ENCODE measurements at places on chromosomes 1 and 21.

- no peak for DNase-seq
Observed at GRCh38 chr1:10789803-10790702, 6.4 kb downstream of the CASZ1 start.

DNA sequence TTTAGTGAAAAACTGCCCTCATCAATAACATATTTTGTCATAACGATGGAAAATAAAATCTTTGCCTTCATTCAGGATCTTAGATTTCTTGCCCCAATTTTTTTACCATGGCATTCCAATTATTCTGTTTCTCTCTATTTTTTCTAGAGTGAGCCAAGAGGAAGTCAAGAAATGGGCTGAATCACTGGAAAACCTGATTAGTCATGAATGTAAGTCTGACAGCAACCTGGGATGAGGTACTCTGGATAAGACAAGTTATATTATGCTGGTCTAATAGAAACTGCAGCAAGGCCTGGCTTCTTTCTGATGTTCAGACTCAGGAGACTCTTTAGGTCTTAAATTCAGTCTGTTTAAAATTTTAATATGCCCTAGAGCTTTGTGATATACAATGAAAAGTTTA is 3.5 kb downstream of the RGS4 start:
- no peak for DNase-seq

DNA sequence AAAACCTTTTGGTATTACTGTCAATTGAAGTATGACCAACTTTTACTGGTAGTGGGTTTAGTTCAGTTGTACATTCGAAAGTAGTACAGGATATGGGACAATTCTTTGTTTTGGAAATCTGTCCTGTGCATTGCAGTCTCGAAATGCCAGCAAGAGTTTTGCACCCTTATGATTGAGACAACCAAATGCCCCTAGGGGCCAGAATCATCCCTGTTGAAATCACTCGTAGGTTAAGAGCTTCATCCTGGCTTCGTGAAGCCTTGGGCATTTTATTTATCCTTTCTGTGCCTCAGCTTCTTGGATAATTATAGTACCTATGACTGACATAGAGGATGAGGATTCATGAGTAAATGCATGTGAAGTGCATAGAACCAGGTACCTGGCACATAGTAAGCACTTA is 2.4 kb upstream of the GOLT1A start:
- DNase-seq, result no peak

GRCh38 chr1:11944358-11944931 is 9.9 kb downstream of the PLOD1 start:
- no peak for DNase-seq

DNA sequence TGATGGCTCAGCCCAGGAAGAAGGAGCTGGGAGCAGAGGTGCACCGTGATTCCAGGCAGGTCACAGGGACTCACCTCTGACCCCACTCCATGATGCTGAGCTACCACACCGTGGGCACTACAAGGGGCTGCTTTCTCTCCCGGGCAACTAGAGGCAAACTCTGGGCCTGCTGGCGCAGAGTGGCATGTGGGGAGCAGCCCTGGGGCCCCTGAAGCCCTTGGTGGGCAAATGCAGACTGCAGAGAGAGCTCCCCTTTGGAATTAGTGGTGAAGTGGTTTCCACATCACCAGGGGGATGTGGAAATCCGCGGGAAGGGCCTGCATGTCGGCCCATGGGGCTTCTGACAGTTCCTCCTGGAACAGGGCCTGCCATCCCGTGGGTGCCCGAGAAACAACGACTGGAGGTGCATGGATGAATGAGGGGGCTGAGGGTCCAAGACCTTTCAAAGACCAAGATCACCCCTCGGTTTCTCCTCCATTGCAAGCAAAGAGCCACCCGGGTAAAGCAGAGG is 11.8 kb upstream of the MMEL1 start:
- DNase-seq, result no peak

DNA sequence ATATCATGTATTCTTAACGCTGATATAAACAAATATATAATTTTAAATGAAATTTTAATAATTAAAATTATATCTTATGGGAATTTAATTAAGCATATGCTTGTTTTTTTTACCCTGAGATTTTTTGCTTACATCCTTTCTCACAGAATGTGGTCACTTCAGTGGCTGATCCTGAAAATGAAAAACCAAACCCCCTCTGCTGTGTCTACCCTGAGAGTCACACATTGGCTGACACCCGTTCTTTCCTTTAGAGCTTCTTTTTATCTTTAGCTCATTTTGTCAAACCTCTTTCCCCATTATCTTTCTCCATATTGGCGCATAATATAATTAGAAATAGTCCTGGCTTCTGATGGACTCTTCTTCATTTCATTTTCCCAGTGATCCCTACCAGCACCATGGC is 10.8 kb upstream of the CACYBP start:
- no peak for DNase-seq

DNA sequence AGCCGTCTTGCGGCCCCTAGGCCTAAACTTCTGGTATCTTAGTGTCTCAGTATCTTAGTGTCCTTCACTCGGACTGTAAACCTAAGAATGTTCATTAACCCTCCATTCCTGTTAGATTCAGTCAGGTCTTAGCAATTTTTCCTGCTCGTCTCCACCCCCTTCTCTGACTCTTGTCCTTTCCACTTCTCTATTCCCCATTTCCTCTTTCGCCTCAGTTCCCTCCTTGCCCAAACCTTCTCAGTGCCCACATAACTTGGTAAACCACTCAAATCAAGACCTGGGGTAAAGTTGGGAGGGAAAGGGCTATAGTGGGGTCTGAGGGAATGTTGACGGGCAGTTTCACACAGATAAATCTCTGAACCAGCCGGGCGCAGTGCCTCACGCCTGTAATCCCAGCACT is 726 bp upstream of the FCER1G start:
- no peak for DNase-seq

DNA sequence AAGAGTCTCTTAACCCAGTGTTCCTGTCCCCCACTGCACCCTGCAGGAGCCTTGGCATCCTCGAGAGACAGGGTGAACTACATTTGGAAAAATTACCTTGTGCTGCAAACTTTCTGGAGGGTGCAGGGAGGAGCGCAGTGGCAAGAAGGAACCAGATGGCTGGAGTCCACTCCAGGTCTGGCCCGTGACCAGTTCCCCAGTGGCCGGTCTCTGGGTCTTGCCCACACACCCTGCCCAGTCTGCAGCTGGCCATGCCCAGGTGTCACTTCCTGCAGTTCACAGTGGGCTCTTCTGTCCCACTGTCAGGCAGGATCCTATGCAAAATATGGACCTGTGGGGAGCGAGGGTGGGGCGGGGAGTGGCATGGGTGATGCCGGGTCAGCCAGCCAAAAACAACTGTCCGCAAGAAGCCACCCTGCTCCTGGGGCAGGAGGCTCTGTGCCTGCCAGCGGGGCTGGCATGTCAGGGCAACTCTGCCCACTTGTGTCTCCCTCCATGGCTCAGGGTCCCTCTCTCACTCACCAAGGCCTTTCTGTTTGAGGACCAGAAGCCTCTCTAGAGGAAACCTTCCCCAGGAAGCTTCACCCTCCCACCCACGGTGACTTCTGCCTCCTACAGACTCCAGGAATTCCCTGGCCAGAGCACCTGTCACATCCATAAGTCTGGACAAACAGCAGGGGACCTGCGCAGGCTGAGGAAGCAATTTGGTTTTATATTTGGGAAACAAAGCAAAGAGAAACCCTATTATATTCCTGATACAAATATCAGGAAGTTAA is 55.6 kb downstream of the KIF21B start:
- no peak for DNase-seq

- DNase-seq, result peak; percentile 93
Observed at GRCh38 chr1:201506557-201507359, at the start of gene CSRP1. CSRP1 (minus strand) TSS chr1:201507123; CDS start chr1:201496303, 10,820 bp downstream.

DNA sequence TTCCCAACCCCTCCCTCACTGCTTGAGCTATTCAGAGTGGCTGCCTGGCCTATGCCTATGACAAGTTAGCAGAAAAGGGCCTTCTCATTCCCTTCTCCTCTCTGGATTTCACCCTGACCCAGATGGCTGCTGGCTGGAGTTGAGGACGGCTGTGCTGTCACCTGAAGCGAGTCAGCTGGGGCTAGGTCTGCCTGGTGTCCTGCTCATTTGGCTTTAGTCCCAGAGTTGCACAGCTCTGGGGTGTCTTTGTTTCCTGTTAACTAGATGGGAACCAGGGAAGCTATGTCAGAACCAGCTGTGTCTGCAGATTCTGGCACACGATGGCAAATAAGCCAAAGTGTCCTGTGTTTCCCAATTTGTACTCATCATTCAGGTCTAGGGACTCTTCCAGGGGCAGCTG is 52.9 kb downstream of the CNIH3 start:
- no peak for DNase-seq
